Mucosa of gallbladder (tissue), 1 donor: ENCODE measurements at places on chromosomes 7 and 10. TPM values are rescaled to one million over a fixed set of nuclear protein-coding genes. Genes with fewer than 3 reads are reported as not detected.

GIMAP2 gene
- 19.1 TPM for total RNA-seq

PTER gene
- 11.8 TPM for total RNA-seq

C10orf105 gene
- total RNA-seq = 0.06 TPM

DNA sequence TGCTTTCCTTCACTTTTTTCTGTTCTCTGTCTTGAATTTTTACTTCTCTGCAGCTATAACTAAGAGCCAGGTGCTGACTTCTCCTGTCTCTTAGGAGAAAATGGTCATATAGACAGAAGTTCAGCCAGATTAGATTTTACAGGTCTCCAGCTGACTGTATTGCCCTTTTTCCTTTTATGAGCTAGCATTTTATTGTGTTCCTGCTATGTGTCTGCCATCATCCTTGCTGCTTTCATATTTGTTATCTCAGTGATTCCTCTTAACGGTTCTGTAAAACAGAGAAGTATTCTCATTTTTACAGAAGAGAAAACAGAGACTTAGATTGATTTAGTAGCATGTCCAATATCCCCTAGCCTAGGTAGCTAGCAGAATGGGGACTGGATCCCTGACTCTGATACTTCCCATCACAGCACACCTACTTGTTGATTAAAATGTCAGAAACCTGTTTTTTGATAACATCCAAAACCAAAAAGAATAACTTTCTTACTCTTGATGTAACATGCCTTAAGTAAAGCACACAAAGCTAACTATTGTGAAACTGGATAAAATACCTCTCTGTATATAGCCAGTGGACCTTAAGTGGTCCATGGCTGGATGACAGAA is 5.2 kb downstream of the KAT6B start:
- DNase-seq = no peak

GRCh38 chr10:7526017-7526400 is 115.2 kb upstream of the SFMBT2 start:
- no peak for DNase-seq

- no peak for DNase-seq
These were observed 184.2 kb downstream of the CCDC71L start for GRCh38 chr7:106476751-106477150.

GRCh38 chr10:105473170-105473569 is 832.1 kb downstream of the SORCS3 start:
- DNase-seq = no peak

DNA sequence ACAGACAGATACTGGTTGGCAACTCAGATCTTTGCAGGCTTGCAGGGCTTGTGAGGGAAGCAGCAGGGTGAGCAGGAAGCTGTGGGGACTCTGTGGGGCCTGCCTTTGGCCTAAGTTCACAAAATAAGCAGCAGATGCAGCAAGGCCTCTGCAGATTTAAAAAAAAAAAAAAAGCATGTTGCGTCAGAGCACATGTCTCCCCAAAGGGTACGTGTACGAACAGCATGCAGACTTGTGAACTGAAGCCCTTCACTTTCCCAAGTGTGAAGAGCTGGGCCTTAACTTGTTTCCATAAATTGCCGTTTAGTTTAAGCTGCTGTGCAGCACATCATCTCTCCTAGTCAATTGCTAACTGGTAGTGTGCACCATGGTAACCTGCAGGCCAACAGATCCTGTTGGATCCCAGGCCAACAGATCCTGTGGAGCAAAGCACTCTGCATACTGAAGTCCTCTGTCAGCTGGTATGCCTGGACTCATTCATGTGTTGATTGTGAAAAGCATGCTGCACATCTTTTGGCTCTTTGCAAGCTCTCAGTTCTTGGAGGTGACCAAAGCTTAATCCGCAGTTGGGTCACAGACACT is 10.8 kb upstream of the XPNPEP1 start:
- peak; percentile 18 for DNase-seq

DNA sequence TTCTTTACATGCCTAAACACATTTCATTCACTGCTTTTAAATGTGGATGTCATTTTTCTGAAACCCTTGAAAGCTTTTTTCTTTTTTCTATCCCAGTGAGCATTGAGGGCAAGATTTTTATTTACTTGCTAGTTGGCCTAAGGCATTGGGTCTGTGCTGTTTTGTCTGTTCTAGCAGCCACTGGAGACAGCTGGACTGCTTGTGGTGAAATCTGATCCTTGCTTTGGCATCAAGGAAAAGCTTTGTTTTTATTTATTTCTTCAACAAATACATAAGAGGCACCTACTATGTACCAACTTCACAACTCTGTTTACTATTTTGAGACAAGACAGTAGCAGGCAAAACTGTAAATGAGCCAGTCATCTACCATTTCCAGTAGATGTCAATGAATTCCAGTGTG is 28.4 kb upstream of the PDLIM1 start:
- no peak for DNase-seq
